ENCODE measurements at places on chromosomes 2 and 18. TPM values are rescaled to one million over a fixed set of nuclear protein-coding genes. Genes with fewer than 3 reads are reported as not detected.

DNA sequence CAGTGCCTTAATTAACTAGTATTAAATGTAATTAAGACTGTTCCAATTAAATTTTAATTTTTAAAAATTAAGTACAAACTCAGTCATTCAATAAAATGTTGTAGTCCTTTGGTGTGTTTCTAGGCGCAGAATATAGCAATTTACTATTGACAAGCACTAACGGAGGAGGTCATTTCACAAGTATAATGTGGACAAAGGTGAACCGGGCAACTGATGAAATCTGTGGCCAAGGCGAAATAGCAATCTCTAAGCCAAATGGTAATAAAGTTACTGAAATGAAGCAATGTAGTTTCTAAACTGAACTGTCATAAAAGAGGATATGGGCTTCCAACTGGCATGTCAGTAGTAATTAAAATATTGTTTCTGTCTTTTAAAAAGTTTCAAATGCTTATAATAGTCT, 27.5 kb downstream of the FIGN start:
- DNase-seq = no peak

- no peak for DNase-seq
Observed at GRCh38 chr2:54638103-54638502, 85.4 kb upstream of the EML6 start.

- no peak for DNase-seq
Observed at GRCh38 chr2:106847366-106847765, 38.6 kb downstream of the ST6GAL2 start.

The DIPK1C gene
- total RNA-seq = not detected

DNA sequence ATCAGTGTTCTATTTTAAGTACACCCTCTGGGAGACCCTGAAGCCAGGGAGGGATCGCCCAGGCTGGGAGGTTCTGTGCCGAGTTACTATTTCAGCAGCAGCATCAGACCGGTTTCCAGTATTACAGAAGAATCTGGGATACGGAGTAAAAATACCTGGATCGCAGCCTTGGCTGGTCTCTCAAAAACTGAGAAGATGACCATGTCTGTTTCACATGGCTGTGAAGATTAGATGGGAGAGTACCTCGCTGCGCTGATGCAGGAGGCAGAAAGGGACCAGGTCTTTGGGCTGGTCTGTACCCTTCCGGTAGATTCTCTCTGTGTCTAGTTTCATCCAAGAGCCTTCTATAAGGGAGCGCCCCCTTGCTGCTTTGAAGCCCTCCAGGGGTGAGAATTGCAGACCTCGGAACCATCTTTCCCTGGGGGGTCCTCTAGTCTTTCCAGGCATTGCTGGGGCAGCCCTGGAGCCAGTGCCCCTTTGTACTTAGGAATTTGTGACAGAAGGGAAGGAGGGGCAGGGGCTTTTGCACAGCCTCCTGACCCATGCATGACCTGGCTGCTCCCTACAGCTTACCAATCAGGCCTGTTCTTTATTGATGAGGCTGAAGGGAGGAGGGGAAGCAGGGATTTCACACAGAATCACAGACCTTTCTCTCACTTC, 56.3 kb upstream of the MAPRE3 start:
- no peak for DNase-seq

The TMEM169 gene
- 0.37 TPM for total RNA-seq

The LYPD1 gene
- total RNA-seq = 8.9 TPM

The TEKT4 gene
- total RNA-seq = 7.0 TPM

DNA sequence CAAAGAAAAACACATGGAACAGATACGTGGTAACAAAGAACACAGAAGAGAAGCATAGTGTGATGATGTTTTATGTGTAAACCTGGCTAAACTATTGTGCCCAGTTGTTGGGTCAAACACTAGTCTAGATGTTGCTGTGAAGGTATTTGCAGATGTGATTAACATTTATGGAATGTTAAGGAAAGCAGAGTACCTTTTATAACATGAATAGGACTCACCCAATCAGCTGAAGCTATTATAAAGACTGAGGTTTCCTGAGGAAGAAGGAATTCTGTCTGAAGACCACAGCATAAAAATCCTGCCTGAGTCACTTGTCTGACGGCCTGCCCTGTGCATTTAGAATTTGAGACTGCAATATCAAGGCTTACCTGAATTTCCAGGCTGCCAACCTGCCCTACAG, 253.1 kb downstream of the DYM start:
- DNase-seq = no peak

GRCh38 chr2:207692206-207693065, 19.0 kb upstream of the CCNYL1 start:
- DNase-seq = no peak

DNA sequence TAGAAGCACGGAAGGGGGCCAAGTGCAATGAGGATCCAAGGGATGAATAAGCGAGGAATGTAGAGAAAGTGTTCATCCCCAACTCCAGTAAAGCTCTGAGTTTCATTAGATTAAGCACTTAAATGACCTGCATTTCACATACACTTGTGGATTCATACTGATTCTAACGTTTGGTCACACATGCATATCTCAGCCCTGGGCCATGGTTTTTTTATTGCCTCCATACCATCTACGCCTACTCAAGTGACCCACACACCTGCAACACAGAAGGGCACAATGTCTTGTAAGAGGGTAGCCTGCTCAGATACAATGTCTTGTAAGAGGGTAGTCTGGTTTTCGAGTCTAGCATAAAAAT, 566 bp upstream of the MRPS5 start:
- no peak for DNase-seq

GRCh38 chr2:206396211-206396610, 47.1 kb upstream of the ADAM23 start:
- no peak for DNase-seq

GRCh38 chr18:27556741-27557140, 371.6 kb upstream of the CHST9 start:
- no peak for DNase-seq

DNA sequence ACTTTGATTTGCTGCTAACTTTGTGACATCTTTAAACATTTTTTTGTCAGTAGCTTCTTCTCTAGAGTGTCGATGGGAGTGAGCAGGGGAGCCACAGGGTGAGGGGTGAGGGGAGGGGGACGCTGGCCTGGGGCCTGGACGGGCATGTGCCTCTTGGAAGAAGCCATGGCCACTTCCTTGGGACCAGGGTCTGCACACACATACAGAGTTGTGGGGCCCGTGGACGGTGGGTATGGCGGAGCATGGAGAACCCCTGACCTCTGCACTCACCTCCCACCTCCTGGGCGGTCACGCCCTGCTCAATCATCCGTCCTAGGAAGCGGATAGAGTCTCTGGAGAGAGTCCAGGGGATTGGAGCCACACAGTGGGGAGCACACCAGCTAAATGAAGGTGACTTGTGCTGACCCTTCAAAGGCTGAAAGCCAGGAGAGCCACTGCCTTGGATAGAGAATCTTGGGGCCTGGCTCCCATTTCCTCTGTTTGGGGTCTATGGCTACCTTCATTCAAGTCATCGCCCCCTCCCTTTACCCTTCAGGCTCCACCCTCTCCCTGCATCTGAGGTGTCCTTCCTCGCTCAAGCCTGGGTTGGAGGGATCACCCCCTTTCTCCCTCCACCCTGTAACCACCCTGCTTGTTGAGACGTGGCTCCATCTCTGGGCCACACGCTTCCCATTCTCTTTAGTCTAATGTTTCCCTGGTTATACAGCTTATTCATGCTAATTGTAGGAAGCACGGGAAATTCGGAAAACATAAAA, 63.9 kb upstream of the HAAO start:
- no peak for DNase-seq

The OR6B2 gene
- total RNA-seq = not detected

- DNase-seq = no peak
Observed at GRCh38 chr18:54296062-54296461, 26.7 kb downstream of the POLI start.

DNA sequence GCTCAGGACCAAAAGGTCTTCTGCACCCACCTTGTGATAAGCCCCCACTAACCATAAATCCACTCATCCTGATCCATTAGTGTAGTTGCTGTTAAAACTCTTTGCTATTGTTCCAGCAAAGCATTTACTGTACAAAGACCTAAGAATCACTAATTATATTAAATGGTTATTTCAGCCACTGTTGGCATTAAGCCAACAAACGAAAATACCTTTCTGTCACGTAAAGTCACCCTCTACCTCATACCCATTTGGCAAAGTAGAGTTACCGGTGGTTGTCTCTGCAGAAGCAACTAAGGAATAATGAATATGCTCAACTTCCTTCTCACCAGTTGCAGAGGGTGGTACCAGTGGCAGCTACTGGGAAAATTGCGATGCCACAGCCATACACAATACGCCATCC, 224.5 kb downstream of the SP3 start:
- DNase-seq = no peak

All from ovary (tissue), 10 donors.